ENCODE measurements at places on chromosomes 7 and 10.

- DNase-seq = no peak
Observed at GRCh38 chr10:124194199-124194824, 100.9 kb upstream of the CHST15 start.

GRCh38 chr7:35030848-35031247 lies 6.4 kb downstream of the DPY19L1 start:
- DNase-seq = no peak

GRCh38 chr10:114384181-114384580 lies 20.1 kb downstream of the AFAP1L2 start:
- no peak for DNase-seq

DNA sequence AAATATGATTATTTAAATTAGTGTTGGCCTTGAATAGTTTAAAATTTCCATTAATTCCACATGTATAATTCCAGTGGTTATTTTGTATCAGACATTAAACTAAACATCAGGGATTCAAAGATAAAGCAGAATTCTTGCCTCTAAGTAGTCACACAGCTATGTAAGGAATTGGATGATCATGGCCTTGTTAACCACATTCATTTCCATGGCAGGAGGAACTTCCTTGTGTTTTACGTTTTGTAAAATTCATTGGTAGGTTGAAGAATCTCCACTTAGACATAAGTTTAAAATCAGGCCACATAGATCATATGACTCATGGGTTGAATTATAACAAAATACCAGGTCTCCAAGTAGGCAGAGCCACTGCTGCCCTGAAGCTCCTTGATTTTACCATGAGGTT lies 289.7 kb downstream of the PLXDC2 start:
- no peak for DNase-seq

- no peak for DNase-seq
Observed at GRCh38 chr7:156460858-156461627, 179.5 kb upstream of the RNF32 start.

- DNase-seq = no peak
Observed at GRCh38 chr10:111440501-111440900, 363.7 kb downstream of the ADRA2A start.

DNA sequence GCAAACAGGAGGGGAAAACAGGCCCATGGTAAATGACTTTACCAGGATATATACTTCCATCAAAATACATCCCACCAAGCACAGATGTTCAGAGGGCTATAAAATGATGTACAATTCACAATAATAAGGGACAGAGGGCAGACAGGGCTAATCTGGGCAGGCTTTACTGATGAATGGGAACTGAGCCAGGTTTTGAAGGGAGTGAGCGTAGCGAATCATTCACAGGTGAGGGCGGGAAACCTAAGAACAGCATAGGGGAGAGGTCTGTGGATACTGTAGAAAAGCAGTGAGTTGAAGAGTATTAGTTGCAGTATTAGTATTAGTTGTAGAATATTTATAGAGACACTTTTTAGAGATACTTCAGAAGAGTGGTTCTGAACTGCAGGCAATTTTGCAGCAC lies 180.8 kb downstream of the JAZF1 start:
- no peak for DNase-seq

- DNase-seq = no peak
Observed at GRCh38 chr7:99040104-99040958, 103.6 kb downstream of the SMURF1 start.

DNA sequence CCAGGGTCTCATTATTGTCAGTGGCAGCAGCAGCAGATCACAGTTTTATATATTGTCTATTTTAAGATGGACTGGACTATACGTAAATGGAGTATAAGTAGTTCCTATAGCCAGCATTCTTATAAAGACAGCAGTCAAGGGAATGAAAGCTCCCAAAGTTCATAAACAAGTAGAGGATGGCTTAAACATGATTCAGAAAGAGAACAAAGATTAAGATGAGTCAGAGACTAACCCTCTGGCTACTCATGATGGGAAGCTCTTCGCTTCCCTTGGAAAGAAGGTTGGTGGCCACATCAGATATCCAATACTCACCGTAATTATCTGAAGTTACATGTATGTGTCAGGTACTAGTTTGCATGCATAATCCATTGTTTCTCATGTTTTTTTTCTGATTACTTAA lies 277.0 kb downstream of the INHBA start:
- no peak for DNase-seq

- DNase-seq = no peak
Observed at GRCh38 chr7:152086513-152086912, 61.0 kb downstream of the GALNT11 start.

GRCh38 chr7:130182990-130183389 lies 22.2 kb downstream of the TMEM209 start:
- DNase-seq = no peak

DNA sequence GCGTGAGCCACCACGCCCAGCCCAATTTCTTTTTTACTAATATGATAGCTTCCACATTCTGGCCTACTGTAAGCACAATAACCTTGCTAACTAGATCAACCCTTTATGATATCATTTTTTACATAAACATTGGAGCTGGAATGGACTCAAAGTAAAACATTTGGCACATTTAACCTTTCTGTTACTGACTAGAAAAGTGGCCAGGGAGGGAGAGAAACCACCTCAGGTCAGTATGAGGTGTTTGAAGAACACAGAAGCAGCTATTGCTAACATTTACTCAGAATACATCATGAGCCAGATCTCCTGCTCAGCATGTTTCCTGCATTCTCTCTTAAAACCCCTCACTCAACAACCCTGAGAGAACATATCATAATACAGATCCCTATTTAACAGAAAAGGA lies 27.3 kb downstream of the SGMS1 start:
- no peak for DNase-seq

GRCh38 chr7:969403-969802 lies 5.9 kb downstream of the COX19 start:
- DNase-seq = no peak

GRCh38 chr7:44398511-44398911 lies 73.1 kb upstream of the CAMK2B start:
- no peak for DNase-seq

GRCh38 chr10:45646384-45647050 lies 26.1 kb downstream of the ZFAND4 start:
- no peak for DNase-seq
